ENCODE measurements at places on chromosomes 1 and 21.
A peak's percentile ranks its signal among the peaks of the same experiment; 100 is the strongest.

GRCh38 chr1:36239941-36240637, 15.8 kb downstream of the THRAP3 start:
- DNase-seq: no peak

DNA sequence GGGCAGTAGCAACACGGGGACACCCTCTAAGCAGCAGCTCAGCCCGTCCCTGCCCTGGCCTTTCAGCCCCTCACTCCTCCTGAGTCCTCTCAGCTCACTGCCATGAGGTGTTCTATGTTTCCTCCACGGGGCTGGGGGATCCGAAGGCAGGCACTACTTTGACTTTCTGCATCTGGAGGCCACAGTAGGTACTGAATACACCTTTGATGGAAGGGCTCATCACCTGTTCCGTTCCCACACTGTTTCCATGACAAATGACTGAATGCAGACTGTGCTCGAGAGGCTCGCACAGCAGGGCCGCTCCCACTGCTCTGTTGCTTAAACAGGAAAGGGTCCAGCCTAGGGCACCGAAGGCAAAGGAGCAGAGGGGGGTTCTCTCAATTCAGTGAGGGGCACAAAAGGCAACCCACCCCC, 77.6 kb upstream of the DNAH14 start:
- no peak for DNase-seq

DNA sequence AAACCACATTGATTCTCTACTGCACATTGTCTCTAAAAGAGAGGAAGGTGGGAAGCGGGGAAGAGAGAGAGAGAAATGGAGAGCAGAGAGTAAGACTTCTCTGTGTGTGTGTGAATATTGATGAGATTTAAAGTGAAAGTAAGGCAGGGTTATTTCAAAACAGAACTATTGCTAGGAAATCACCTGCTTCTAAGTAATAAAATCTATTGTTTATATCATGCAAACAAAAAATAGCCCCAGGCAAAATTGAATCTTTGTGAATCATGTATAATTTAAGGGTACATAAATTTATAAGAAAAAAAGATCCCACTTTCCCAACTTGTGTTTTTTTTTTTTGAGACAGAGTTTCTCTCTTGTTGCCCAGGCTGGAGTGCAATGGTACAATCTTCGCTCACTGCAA, 1.2 kb upstream of the GBP7 start:
- no peak for DNase-seq

GRCh38 chr1:1053022-1053421, 21.1 kb downstream of the RNF223 start:
- DNase-seq: no peak

- no peak for DNase-seq
Measured at GRCh38 chr1:159170639-159171038, 776 bp upstream of the CADM3 start.

DNA sequence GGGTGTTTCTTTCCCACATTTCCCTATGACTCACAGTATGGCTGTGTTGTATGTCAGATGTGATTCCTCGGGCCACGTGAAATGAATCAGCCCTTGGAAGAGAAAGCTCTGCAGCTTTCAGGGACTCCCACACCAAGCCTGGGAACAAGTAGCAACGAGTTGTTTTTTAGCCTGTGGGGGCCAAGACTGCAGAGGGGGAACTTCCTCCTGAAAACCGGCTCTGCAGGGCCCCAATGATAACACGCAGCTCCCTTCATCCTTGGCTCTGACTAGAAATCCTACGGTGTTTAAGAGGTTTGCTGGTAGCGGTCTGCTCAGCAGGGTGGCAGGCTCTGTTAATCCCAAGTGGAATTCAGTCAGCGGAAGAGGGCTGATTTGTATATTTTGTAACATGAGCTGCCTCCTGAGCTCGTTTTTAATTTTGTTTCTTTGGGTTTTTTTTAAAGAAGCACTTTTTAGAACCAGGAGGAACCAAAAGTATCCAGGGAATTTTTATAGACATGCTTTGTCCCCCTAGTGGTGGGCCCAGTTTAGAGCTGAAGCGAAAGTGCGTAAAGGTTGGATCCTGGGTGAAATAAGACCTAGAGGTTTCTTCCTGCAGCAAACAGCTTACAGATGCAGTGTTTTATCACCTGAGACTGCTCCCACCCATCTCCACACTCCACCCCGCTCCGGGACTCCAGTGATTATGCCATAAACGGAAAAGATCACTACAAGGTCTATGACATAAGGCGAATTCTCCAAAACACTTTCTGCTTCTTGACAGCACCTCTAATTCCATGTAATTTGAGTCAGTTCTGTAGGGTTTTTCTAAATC, 48.8 kb downstream of the LAMC2 start:
- no peak for DNase-seq

- DNase-seq: no peak
Measured at GRCh38 chr1:7574121-7575040, 196.7 kb upstream of the VAMP3 start.

DNA sequence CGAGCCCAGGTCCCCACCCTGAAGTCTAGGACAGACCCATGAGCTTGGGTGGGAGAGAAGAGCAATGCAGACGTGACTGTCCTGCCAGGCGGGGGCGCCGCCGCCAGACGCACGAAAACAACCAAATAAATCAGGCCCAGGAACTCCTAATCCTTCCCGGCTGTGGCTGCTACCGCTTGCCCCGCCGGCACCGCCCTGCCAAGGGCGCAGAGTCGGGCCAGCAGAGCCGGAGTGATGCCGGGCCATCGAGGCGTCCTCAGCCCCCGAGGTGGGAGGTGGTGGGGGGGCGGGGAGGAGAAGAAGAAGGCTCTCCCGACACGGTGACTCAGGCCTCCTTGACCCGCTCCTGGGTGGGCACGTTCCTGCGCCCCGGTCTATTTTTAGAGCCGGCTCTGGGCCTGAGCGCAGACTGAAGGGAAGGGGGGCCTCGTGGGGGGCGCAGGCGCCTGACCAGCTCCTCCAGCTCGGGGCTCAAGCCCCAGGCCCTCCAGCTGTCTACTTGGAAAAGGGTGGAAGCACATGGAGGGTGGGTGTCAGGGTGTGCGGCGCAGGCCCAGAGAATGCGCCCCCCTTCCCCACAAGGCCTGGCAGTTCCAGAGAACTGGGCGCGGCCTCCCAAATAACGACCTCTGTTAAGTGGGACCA, 10.7 kb upstream of the COL16A1 start:
- peak; percentile 22 for DNase-seq

All from activated naive CD4-positive, alpha-beta T cell treated with Interleukin-2 at 50 U/mL for 16 hours (primary cell).